ENCODE measurements at places on chromosomes 2 and 18.

- no peak for DNase-seq
Observed at GRCh38 chr2:155033652-155034051, 335.2 kb downstream of the KCNJ3 start.

DNA sequence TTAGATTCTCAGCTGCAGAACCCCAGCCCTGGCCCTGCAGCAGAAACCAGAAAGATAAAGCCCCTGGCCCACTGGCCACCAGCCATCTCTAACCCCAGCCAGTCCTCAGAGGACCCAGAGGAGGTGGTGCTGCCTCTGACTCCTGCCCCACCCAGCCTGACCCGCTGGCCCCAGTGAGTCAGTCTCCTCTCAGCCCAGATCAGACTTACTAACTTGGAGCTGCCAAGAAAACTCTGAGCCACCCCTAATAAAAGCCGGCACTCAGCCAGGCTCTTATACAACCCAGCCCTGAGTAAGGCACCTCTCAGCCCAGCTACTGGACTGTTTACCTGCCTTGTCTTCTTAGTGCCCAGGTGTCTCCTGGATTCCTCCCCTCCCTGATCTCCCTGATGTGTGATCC lies 2.0 kb downstream of the SLC14A2 start:
- no peak for DNase-seq

DNA sequence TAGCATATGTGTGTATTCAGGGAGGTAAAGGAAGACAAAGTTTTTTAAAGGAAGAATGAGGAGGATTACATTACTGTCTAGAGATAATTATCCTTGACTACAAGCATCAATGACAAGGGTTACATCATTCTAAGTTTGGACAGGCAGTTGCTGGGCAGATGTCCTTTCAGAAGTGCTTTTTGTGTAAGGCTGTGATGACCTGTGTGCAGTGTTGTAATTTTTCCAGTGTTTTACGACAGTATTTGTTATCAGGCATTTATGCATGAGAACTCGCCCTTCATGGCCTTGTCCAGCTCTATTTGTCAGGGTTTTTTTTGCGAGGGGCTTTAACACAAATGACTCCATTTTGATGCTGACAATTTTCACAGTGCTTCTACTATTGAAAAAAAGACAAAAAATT lies 658.3 kb upstream of the NXPH2 start:
- DNase-seq = no peak

DNA sequence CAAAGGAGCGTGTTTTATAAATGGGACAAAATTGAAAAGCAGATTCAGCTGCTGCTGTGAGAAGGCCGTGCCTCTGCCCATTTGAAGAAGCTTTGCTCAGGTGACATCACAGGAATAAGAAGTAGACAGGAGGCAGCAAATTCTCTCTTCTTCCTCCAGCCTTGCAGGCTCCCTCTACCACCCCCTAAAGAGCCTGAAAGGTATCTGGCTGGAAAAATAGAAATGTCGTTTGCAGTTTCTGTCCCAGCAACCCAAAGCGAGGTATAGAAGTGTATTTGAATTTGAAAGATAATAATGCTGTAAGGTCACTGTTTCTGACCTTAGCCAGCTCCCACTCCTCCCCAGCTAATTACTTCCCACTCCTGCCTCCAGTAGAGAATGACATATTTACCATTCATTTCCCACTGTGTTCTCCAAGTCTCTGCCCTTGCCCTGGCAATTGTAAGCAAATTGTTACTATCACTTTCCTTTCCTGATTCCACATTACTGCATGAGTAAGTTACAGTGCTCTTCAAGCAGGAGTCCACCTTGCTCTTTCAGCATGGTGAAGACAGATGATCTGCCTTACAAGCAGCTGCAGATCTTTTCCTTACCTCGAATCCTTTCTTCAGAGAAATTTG lies 56.8 kb upstream of the RASGRP3 start:
- DNase-seq = no peak

GRCh38 chr18:24369426-24369825 lies 28.2 kb downstream of the OSBPL1A start:
- DNase-seq = peak; percentile 58

GRCh38 chr18:62486290-62486964 lies 36.4 kb upstream of the ZCCHC2 start:
- peak; percentile 39 for DNase-seq

DNA sequence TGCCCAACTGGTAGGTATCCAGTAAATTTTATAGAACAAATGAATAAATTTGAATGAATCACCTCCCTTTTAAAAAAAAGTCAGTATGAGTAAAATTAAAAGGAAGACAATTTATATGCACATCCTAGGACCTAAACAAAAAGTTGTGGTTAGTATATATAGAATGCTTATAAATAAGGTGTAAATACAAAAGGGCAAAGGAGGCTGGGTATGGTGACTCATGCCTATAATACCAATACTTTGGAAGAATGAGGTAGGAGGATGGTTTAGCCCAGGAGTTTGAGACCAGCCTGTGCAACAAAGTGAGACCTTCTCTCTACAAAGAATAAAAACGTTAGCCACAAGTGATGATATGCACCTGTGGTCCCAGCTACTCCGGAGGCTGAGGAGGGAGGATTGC lies 12.8 kb downstream of the C2orf69 start:
- DNase-seq = no peak

DNA sequence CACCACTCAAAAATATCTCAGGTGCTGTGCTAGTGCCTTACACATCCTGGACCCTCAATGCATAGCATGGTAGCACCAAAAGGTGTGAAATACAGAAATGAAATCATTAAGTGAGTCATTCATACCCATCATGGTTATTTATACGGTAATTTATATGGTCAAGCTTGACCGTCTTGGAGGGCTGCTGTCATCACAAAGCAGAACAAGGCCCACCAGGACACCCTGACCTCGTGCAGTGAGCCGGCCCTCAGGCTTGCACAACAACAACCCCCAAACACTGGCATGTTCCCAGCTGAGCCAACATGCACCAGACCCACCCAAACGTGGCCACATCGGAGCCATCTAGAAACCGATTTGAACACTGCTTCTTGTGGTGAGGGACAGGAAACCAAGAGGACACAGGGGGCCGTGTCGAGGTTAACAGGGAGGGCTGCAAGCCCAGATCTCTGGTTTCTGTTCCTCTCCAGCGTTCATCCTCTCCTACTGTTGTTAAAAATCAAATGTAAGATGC lies 378.5 kb upstream of the ID2 start:
- peak; percentile 70 for DNase-seq

- DNase-seq = no peak
Observed at GRCh38 chr2:99338029-99338585, 918 bp downstream of the EIF5B start.

DNA sequence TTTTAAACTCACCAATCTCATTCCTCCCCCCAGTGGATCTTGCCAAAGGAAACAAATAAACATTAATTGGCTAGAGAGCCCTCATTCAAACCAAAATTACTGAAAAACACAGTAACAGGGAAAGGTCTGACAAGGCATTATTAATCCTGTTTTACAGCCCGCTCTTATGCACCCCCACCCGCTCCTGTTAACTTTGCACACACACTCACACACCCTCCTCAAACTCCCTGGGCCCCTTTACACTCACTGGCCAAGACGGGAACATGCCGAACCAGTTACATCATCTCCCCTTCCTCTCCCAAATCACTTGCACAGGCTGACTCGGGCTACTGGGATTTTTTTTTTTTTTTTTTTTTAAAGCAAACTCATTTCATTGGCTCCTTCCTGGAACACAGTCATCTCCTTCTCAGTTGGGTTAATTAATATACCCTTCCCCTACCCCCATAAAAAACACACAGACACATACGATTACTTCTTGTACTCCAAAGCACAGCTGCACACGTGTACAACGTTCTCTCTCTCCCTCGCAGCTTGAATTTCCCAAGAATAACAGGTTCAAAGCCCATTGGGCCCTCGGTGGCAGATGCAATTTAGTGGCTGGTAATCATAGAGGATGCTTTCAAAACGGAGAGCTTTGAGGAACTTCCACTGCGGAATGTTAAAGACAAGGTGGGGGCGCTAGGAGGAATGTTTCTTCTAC lies 31.8 kb downstream of the KLF7 start:
- no peak for DNase-seq

- DNase-seq = no peak
Observed at GRCh38 chr18:43744960-43745745, 467.9 kb upstream of the SYT4 start.

GRCh38 chr2:207408086-207408794 lies 121.5 kb upstream of the CREB1 start:
- DNase-seq = no peak

- DNase-seq = no peak
Observed at GRCh38 chr18:24462838-24463775, 2.7 kb downstream of the HRH4 start.

DNA sequence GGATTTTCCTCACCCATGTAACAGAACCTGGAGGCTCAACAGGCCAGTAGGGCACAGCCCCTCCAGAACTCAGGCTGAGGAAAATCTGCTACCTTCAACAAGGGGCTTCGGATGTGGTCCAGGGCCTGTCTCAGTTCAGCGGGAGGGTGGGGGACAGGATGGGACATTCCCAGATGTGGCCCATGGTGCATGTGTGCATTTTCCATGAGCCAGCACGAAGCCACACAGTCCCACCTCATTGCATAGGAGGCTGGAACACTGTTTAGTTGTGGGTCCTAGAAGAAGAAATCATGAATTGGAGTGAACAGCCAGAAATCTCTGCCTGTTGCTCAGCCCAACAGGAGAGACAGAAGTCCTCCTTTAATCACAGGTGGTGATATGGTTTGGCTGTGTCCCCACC lies 469.6 kb upstream of the MYT1L start:
- no peak for DNase-seq

DNA sequence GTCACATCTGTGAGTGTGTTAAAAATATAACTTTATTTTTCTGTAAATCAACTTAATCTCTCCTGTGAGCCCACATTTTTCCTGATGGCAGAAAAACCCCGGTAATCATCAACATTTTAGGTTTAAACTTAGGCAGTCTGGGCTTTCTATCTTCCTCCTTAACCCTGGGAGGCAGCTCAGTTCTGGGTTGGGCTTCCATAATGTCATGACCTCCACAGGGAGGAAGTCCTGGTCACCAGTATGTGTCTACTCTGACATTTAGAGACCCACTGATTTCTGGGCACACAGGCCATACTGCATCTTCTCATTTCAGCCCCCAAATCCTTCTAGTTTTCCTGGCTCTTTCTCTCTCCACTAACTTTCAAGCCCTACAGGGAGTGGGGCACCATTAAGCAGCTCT lies 181.2 kb downstream of the DYSF start:
- no peak for DNase-seq

- no peak for DNase-seq
Observed at GRCh38 chr2:8534729-8535468, 147.0 kb upstream of the ID2 start.

GRCh38 chr2:133139847-133140533 lies 428.3 kb downstream of the NCKAP5 start:
- no peak for DNase-seq

- no peak for DNase-seq
Observed at GRCh38 chr2:175206866-175207265, 25.4 kb upstream of the ATP5MC3 start.

- DNase-seq = no peak
Observed at GRCh38 chr18:69491576-69491975, 90.9 kb downstream of the DOK6 start.

DNA sequence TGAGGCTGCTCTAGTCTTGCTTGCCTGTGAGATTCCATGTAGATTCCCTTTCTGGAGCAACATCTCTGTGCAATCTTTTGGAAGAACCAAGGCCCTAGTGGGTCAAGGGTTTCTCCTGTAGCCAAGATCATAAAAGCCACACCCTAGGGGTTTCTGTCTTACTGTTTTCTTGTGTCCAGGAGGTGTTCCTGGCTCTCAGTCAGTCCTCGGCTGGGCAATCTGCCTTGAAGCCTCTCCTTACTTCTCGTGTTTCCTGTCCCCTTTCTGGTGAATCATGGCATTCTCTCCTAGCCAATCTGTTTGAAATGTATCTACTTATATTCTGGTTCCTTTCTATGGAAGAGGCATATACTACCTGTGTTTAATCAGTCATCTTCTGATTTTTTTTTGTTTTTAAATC lies 484.8 kb upstream of the UBE2E3 start:
- no peak for DNase-seq

DNA sequence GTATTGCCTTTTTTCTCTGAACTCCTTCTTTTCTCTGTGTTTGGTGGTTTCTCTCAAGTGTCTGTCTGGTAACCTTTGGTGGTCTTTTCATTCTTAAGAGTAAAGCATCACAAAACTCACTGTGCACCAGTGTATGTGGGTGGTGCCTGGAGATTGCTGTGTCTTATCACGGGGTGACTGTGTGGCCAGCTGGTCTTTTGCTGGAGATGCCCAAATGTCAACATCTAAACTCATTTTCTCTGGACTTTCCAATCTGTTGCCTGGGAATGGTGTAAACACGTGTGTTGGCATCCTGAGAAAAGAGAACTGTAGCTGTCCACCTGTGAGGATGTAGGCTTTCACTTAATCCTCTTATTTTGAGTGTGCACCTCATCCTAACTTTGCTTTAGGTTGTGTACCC lies 323.2 kb downstream of the AGPS start:
- DNase-seq = no peak

- DNase-seq = no peak
Observed at GRCh38 chr18:55119434-55119833, 160.2 kb upstream of the CCDC68 start.

GRCh38 chr18:76610012-76610411 lies 115.0 kb upstream of the ZNF516 start:
- no peak for DNase-seq

DNA sequence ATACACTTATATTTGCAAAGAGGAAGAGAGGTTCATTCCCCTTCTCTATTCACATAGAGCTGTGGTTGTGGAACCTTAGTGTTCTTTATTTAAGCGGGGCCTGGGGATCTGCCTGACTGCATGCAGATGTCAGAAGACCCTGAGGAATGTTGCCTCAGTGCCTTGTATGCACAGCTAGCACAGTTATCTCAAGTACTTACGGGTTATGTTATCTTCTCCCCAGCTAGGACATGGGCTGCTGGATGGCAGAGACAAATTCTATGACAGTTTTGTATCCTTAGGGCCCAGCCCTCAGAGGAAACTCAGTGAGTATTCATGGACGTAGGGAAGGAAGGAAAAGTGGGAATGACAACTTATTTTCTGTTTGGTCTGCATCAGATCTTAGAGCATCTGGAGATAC lies 37.7 kb upstream of the RTN4 start:
- no peak for DNase-seq

DNA sequence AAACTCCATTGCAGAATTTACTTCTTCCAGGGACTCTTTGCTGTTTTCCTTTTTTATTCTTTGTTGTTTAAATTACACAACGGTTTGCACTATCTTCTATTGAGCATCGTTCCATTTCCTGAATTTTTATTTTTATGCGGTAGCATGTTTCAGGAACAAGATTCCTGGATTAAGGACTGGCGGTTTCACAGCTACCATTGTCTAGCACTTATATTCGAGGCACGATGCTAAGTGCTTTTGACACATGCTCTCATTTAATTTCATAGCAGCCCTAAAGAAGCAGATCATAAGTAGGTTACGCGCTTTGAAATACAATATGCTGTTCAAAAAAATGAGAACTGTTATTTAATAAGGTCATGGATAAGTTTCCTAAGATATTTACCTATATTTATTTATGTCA lies 354.4 kb downstream of the ARL6IP6 start:
- no peak for DNase-seq

- no peak for DNase-seq
Observed at GRCh38 chr18:74497324-74497676, 1.1 kb downstream of the CNDP2 start.

GRCh38 chr2:117745537-117745936 lies 69.0 kb upstream of the DDX18 start:
- no peak for DNase-seq

Data from activated CD4-positive, alpha-beta T cell treated with anti-CD3 and anti-CD28 coated beads, Interleukin-2, amount 50 U/mL, for 48 hours (primary cell).